ENCODE measurements at places on chromosomes 16 and 17.

DNA sequence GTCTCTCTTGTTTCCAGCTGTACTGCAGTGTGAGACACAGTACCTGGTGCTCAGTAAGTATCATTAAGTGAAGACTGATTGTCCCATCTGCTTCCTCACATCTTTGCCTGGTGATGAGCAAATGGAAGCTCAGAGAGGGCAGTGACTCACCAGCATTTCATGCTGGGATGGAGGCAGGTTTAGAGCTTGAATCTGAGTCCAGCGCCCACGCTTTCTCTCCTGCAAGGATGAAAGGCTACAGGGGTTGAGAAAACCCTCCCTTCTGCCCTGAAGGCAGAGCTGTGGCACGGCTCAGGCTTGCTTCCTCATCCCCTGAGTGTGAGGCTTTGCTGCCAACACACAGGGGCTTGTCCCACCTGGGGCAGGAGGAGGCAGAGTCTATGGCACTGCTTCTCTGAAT, 1.5 kb upstream of the RNF112 start:
- no peak for DNase-seq

GRCh38 chr16:57672824-57673223, 4.7 kb downstream of the ADGRG3 start:
- no peak for DNase-seq

DNA sequence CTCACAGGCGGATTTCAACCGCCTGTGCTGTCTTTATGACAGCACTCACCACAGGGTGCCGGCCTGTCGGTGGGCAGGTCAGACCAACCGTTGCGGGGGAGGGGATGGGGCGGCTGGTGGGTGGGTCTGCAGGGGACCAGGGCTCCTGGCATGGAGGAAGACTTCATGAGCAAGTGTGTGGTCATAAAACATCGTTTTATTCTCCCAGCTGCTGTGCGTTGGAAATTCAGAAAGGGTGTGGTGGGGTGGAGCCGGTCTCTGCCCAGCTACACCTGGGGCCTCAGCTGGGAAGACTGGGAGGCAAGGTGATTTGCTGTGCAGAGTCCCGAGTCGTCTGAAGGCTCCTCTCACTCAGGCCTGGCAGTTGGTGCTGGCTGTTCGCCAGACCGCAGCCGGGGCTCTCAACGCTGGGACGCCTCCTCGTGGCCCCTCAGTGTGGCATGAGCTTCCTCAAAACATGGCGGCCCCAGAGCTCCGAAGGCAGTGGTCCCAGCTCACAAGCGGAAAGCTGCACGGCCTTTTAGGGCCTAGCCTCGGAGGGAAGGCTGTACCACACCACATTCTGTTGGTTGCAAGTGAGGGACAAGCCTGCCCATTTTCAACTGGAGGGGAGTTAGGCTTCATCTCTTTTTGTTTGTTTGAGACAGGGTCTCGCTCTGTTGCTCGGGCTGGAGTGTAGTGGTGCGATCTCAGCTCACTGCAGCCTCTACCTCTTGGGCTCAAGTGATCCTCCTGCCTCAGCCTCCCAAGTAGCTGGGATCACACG, 45.8 kb upstream of the GSE1 start:
- DNase-seq: no peak

GRCh38 chr17:64254755-64255154, 8.3 kb downstream of the TEX2 start:
- DNase-seq: no peak

DNA sequence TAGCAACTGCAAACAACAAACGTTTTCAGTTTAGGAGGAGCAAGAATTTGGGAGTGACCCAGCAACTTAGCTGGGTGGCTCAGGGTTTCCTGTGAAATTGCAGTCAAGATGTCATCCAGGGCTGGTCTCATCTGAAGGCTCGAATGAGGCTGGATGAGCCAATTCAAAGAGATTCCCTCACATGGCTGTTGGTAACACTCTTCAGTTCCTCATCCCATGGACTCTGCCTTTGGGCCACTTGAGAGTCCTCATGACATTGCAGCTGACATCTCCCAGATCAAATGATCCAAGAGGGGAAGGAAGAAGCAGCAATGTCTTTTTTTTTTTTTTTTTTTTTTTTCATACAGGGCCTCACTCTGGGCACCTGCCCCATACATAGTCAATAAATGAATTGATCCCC, 26.3 kb downstream of the UBALD1 start:
- DNase-seq: no peak

- DNase-seq: no peak
These were observed 33.5 kb downstream of the TK2 start for GRCh38 chr16:66516509-66516807.

DNA sequence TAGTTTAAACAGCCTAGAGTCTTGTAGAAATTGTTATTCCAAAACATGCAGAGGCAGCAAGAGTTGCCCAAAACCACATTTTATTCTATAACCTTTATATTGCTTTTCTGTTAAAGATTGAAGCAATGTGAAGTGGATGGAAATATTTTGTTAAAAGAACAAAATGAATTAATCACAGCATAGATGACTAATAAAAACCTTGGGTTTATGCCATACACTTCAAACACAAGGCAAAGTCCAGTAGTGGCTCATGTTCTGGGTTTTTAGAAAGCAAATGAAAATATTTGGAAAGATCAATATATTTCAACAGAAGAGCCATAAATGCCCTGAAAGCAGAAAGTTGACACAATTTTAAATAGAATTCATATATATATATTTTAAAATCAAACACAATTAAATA, 36.7 kb upstream of the ULK2 start:
- no peak for DNase-seq
